Activated T-cell treated with anti-CD3 and anti-CD28 coated beads, Interleukin-2, amount 50 U/mL, for 48 hours (primary cell): ENCODE measurements at places on chromosomes 7 and 10.

DNA sequence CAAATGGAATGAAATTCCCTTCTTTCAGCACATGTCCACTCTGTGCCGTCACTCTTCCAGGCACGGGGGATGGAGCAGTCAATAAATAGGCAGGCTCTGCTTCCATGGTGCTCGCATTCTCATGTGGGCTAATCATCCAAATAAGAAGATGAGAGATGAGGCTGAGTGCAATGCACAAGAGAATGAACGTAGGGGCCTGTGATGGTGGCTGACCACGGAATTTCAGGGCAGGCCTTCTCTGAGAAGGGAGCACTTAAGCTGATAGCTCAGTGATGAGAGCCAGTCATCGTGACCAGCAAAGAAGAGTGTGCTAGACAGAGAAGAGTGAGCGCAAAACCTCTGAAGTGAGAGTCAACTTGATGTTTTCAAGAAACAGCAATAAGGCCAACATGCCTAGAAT, 47.9 kb downstream of the TAF3 start:
- DNase-seq = no peak

- no peak for DNase-seq
Observed at GRCh38 chr10:105834261-105835059, 1193.4 kb downstream of the SORCS3 start.

- DNase-seq = peak; percentile 90
Observed at GRCh38 chr10:6062101-6062771, at the start of gene IL2RA. Gene IL2RA, minus strand, starts transcription at chr10:6062367. Its CDS starts 216 bp downstream, at chr10:6062151.

DNA sequence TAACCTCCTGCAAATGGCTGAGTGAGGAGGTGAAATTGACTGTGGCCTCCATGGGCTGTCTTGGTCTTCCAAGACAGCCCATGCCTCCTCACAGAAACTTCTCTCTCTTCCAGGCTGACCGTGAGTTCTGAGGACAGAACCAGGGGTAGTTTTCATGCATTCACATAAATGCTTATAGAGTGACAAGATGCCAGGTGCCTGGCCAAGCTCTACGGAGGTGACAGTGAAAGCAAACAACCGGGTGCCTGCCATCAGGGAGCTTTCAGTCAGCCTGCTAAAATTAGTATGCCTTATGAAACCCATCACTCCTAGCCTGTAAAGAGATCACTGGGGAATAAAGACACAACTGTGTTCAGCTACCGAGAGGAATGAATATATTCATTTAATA, 919 bp upstream of the RHOBTB1 start:
- no peak for DNase-seq

- no peak for DNase-seq
Observed at GRCh38 chr10:43370671-43371215, 693 bp upstream of the FXYD4 start.

GRCh38 chr10:98259606-98260315, 8.2 kb downstream of the LOXL4 start:
- DNase-seq = no peak
